ENCODE measurements at places on chromosomes 5 and 9.

- DNase-seq, result no peak
These were observed 3.0 kb downstream of the C9 start for GRCh38 chr5:39361306-39361705.

DNA sequence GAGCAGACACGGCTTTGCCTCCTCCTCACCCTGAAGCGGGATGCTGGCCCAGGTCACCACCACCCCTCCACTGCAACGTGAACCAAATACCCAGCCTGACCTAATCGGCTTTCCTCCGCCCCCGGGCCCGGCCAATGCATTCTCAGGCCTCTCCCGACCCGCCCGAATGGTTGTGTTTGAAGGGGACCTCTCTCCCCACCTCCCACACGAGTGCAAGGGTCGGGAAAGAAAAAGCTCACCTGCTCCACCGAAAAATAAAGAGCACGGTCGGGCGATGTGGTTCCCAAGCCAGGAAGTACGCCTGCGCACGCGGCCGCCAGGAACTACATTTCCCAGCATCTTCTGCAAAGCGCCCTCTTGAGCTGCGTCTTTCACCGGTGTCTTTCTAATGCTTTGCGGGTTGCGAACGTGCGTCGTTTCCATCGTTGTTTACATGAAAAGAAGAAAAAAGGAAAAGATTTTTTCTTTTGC is at the start of gene ZNF883:
TSS of gene ZNF883 (minus strand) at position 282 of the 471 bp plus-strand sequence.
- DNase-seq, result peak; percentile 46

GRCh38 chr5:132547269-132547668 is 3.9 kb upstream of the IL5 start:
- DNase-seq, result no peak

DNA sequence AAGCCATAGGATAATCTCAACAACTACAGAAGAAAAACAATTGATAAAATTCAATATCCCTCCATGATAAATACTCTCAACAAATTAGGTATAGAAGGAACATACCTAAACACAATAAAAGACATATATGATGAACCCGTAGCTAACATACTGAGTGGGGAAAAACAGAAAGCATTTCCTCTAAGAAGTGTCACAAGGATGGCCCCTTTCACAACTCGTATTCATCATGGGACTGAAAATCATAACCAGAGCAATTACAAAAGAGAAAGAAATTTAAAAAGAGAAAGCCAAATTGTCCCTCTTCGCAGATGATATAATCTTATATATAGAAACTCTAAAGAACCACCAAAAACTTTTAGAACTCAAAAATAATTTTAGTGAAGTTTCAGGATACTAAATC is 146.3 kb upstream of the RGMB start:
- DNase-seq, result no peak

DNA sequence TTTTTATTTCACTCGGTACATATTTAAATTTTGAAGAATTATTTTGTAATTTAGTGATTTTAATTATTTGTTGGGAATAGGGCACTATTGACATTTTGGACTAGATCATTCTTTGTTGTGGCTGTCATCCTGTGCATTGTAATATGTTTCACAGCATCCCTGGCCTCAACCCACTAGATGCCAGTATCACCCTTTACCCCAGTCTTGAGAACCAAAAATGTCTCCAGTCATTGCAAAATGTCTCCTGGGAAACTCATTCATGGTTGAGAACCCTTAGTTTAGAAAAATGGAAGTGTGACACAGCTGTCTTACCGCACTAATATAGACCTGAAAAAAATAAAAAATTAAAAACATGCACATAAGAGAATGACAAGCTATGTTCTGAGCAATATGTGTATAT is 88.4 kb upstream of the CCDC152 start:
- no peak for DNase-seq

DNA sequence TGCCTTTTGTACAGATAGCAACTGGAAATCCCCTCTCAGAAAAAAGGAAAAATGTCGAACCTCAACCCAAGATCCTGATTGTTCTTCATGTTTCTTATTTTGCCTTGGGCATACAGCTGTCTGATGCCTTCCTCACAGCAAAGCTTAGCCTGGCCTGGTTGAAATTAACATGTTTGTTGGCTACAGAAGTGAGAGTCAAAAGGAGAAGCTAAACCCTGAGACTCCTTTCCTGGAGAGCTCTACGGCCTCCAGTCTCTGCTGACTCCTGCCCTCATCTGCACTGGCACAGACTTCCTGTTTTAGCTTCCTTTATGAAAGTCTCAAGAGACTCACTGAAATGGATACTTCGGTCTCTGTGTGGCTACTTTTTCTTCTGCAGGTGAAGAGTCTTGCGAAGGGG is 186.7 kb downstream of the PARP8 start:
- no peak for DNase-seq

GRCh38 chr5:153807801-153808200 is 230.9 kb downstream of the FAM114A2 start:
- no peak for DNase-seq

DNA sequence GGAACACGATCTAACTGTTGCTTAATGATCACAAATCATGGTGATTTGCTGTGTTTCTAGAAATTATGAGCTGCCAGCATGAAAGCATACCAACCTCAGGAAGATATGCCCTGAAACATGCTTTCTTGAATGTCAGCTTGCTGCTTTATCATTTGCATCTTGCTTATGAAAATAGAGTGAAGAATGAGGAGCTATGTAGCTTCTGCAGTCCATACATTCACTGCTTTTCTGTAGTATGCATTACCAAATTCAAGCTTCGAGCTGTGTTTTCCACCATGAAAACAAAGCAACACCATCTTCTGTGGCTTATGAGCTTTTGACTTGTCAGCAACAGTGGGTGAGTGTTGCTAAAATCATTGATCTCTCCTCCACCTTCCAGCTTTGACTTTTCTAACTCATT is 16.5 kb downstream of the F2RL2 start:
- DNase-seq, result no peak

DNA sequence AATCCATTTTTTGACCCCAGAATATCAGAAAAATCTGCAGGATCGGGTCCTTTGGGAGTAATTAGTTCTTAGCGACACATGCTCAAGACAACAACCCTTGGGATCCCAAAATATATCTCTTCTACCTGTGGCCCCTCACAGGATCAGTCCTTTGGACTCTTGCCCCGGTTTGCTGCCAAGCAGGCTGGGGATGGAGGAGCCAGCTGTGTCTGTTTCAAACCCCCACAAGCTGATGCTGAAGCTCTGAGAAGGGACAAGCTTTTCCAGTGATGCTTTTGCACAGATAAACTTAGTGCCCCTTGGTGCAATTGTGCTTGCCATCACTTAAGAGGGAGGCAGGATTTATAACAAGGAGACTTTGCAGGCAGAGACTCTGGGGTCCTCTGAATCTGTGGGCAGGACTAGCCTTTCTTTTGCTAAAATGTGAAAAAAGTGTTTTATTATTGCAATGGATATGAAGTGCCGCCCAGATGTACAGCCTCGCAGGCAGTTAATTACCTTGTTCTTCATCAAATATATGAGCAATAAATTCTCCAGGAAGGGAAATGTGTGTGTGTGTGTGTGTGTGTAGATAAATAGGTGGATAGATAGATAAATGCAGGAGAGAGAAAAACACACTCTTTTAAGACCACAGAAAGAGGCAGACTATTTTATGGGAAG is 9.6 kb upstream of the LHX2 start:
- DNase-seq, result no peak

GRCh38 chr5:141664733-141665461 is 13.7 kb upstream of the FCHSD1 start:
- peak; percentile 82 for DNase-seq

DNA sequence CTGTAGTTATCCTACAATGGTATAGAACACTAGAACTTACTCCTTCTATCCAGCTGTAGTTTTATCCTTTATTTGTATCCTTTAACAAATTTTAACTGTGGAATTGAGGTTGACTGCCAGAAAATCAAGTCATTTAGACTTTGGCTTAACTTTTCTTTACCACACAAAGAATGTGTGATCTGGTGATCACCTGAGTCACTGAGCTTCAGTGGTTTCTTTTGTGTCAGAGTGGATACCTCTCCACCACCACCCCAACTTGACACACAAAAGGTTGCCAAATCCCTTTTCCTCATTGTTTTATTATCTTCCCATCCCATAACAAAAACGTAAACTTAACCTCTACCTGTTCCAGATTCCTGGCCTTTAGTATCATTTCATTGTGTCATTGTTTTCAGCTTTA is 5.5 kb downstream of the OTULIN start:
- DNase-seq, result no peak

- DNase-seq, result no peak
These were observed 115.1 kb upstream of the SHB start for GRCh38 chr9:38183994-38184568.

GRCh38 chr5:55073211-55073610 is 29.2 kb upstream of the GZMA start:
- DNase-seq, result no peak

GRCh38 chr5:76391014-76391413 is 12.1 kb upstream of the IQGAP2 start:
- peak; percentile 60 for DNase-seq

DNA sequence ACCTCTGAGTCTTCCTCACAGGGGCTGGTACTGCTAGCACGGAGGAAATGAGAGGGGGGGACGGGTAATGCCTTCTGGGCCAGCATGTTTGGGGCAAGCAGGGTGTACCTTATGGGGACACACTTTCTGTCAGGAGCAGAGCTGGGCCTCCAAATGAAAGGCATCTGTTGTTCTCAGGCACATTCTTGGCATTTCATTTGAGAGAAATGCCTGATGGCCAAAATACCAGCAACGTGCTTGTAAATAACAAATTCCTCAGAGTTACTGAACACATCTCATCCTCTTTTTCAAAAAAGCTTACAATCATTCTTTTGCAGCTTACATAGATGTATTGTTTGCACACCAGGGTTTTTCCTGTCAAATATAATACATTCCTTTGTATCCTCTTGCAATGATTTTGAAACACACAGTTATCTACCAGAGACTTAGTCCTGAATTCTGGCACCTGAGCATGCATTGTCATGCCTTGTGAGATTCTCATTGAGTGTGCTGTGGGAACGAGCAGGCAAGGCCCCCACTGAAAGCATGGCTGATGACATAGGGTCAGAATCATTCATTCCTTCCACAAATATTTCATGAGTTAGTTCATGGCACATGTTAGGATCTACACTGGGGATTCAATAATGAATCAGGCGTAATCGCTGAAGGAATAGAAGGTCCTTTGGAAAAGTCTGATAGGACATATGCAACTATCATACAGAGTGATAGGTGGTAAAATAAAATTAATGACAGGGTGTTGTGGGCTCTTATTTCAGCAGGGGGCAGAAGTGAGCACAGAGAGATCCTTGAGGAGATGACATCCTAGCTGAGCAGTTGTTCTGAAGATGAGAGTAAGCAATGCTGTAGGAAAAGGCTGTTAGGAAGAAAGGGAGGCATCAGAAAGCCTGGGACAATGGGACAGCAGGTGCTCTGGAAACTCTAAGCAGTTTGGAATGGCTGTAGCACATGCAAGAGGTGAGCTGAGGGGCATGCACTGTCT is 260.9 kb upstream of the TUT7 start:
- no peak for DNase-seq

GRCh38 chr5:143306040-143306439 is 97.4 kb downstream of the NR3C1 start:
- no peak for DNase-seq

DNA sequence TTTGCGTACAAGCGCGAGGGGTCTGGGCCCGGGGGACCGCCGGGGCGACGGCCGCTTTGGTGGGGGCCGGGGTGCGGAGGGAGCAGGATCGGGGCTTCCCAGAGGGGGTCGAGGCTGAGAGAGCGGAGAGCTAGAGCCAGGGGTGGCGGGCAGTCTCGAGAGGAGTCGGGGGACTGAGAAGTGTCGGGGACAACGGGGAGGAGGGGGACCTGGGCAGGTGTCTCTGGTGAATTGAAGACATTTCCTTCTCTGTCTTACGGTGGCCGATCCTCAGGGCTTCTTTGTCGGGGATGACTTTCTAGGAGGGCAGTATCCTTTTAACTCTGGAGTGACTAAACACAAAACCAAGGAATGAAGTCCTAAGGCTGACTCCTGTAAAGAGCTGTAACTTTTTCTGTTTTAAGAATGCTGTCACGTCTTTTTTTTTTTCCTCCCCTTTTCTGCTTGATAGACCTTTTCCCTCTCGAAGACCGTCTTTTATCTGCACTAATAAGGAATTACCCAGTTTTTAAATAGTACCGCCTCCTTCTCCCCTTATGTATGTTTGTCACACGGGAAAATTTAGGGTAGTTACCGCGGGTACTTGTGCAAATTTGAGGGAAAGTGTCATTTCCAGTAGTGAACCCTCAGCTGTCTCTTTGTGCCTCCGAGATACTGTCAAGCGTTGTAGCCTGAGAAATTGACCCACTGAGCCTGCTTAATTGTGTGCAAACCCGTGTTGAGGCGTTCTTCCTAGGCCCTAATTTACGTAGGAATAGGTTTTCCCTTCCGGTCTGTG is 822 bp downstream of the DENND4C start:
- peak; percentile 26 for DNase-seq

GRCh38 chr9:82206490-82206889 is 217.9 kb downstream of the SPATA31D1 start:
- DNase-seq, result no peak

- no peak for DNase-seq
These were observed 936.6 kb downstream of the NR2F1-AS1 start for GRCh38 chr5:92644266-92644886.

DNA sequence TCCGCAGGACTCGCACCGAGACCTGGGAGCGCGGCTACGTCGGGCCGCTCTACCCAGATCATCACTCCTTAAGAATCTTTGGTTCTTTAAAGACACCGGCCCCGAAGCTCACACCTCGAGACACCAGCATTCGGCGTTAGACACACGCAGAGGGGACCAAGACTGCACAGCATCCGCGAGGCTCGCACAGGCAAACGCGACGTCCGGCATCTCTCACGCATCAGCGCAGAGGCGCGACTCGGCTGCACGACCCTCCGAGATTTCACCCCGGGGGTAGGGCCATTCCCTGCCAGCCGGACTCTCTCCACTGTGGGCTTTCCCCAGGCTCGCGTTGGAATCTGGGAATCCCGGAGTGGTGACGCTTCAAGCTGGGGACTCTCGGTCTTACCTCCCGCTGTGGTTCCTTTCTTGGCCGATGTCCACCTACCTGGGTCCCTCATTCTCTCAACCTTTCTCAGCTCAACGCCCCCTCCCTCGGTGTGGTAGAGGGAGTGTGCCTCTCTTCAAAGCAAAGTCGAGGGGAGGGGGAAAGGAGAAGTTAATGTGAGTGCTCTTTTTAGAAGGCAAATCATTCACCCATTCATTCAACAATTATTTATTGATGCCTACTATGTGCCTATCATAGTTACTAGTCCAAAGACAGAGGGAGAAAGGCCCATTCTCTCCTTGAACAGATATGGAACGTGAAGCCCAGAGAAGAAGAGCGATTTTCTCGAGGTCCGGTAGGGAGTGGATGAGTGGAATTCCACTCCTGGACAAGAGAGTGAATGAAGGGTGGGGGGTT is 1.3 kb upstream of the HAND1 start:
- no peak for DNase-seq

- DNase-seq, result no peak
These were observed 367.5 kb upstream of the BRINP1 start for GRCh38 chr9:119736491-119737454.

- DNase-seq, result no peak
These were observed 177.9 kb upstream of the CCNG1 start for GRCh38 chr5:163259495-163259894.

DNA sequence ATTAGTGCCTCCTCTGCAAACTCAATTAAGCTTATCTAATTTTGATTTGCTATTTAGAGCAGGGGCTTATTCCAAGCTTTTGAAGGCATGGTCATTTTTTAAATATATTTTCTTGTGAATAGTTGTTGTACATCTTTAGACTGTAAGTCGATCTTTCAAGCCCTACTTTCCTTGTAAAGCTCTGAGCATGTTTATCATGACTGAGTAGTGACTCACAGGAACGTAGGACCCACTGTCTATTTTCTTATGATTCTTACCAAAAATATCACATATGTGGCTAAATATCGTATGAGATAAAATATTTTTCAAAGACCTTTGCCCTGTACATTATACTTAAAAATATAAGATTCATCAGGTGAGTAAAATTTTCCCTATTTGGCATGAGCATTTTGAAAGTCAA is 440.4 kb upstream of the GRIN3A start:
- no peak for DNase-seq
